Mesothelial cell of epicardium (in vitro differentiated cells): ENCODE measurements at places on chromosomes 4 and X. TPM values are rescaled to one million over a fixed set of nuclear protein-coding genes. Genes with fewer than 3 reads are reported as not detected.

DNA sequence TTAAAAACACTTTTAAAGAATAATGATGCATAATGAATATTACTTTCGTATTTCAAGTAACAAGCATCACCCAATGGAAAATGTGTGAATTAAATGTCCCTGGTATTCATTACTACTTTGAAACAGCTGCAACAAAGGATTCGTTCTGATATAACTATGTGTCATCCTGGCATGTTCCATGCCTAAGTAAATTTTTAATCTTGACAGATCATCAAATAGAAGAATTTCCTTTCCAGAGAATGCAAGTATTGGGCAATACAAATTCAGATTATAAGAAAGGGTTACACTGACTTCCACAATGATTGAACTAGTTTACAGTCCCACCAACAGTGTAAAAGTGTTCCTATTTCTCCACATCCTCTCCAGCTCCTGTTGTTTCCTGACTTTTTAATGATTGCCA lies 105.3 kb downstream of the SPCS3 start:
- no peaks in the 10 kb centered on the region for H3K36me3 ChIP-seq
- H3K4me3 ChIP-seq = no peak overlapping the region
- DNase-seq = no peak
- H3K27me3 ChIP-seq = peaks cover 2% of the 10 kb centered on the region
- no peaks in the 10 kb centered on the region for H3K4me1 ChIP-seq
- no peak overlapping the region for H3K27ac ChIP-seq

GRCh38 chr4:110155654-110156053 lies 42.8 kb downstream of the ELOVL6 start:
- DNase-seq = no peak
- no peak overlapping the region for H3K4me3 ChIP-seq
- H3K36me3 ChIP-seq = no peaks in the 10 kb centered on the region
- H3K27ac ChIP-seq = peak overlapping the region; percentile 37
- peaks cover 18% of the 10 kb centered on the region for H3K4me1 ChIP-seq

- H3K27me3 ChIP-seq = no peaks in the 10 kb centered on the region
- H3K27ac ChIP-seq = no peak overlapping the region
- H3K36me3 ChIP-seq = no peaks in the 10 kb centered on the region
Observed at GRCh38 chr4:173318648-173319211, 15.4 kb downstream of the HMGB2 start.

GRCh38 chr4:10623241-10623640 lies 61.3 kb downstream of the CLNK start:
- H3K4me3 ChIP-seq = no peak overlapping the region
- H3K4me1 ChIP-seq = peaks cover 51% of the 10 kb centered on the region
- H3K36me3 ChIP-seq = no peaks in the 10 kb centered on the region
- no peak overlapping the region for H3K27ac ChIP-seq

- no peaks in the 10 kb centered on the region for H3K27me3 ChIP-seq
- H3K4me1 ChIP-seq = peaks cover 15% of the 10 kb centered on the region
- H3K36me3 ChIP-seq = peaks cover 12% of the 10 kb centered on the region
- peak overlapping the region; percentile 48 for H3K27ac ChIP-seq
- DNase-seq = no peak
- peak overlapping the region; percentile 34 for H3K4me3 ChIP-seq
Observed at GRCh38 chrX:16807976-16808542, 21.8 kb downstream of the TXLNG start.

DNA sequence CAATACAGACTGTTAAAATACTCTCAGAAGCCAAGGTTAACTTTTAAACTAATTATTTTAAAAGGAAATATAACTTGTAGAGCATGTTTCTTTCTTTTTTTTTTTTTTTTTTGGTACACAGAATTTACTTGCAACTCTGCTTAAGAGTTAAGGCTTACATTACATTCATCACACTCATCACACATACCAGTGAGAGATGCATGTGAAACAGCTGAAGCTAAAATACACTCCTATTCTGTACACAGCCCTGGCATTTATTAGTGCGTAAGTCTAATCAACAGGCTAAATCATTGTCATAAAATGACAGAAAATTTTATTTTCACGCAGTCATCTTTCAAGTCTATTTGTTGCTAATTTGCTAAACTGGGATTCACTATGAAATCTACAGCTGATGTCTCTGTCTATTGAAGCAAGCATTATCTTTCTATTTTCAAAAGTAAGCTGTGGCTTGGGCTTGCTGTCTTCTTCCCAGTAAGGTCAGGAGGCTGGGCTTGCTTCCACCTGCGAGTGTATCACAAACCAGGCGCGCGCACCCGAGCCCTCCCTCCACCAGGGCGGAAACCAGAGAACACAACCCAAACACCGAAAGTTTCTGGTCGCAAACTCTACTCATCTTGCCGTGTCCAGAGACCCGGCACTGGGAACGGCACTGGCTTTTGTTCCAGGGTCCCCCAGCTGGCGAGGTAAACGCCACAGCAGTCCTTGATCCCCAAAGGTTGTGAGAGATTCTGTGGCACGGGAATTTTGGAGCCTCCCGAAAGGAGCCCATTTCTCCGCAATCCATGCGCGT lies 3.9 kb downstream of the MAML3 start:
- peaks cover 41% of the 10 kb centered on the region for H3K4me1 ChIP-seq
- H3K27ac ChIP-seq = peak overlapping the region; percentile 98
- no peaks in the 10 kb centered on the region for H3K27me3 ChIP-seq
- H3K4me3 ChIP-seq = peak overlapping the region; percentile 95
- peak; percentile 75 for DNase-seq

DNA sequence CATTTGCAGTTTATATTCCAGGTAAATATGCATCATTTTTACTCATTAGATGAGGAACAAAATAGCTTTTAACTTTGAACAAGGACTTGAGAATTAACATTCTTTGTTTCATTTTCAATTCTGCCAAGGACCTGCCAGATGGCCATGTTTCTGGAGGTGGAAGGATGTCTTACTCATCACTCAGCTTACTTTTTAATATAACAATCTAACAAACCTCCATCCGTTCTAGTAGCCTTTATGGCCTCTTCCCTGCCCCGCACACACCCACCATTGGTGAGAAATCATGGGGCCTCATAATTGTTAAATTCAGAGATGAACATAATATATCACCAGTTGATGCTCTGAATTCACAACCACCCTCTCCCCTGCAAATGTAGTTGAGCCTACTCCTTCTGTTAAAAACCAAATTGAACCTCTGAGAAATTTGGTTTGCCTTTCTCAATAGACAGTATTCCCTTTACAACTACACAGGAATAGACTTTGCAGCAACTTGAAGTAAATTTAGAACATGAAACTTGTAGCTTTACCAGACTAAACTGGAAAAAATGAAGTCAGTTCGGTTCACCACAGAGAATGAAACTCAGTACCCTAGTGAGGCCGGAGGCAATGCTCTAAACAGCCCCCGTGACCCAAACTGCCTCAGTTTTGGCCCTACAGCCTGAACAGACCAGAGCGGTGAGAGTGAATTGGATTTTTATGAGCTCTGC lies 50.1 kb upstream of the ACSL4 start:
- DNase-seq = no peak
- no peaks in the 10 kb centered on the region for H3K4me1 ChIP-seq
- no peak overlapping the region for H3K27ac ChIP-seq

DNA sequence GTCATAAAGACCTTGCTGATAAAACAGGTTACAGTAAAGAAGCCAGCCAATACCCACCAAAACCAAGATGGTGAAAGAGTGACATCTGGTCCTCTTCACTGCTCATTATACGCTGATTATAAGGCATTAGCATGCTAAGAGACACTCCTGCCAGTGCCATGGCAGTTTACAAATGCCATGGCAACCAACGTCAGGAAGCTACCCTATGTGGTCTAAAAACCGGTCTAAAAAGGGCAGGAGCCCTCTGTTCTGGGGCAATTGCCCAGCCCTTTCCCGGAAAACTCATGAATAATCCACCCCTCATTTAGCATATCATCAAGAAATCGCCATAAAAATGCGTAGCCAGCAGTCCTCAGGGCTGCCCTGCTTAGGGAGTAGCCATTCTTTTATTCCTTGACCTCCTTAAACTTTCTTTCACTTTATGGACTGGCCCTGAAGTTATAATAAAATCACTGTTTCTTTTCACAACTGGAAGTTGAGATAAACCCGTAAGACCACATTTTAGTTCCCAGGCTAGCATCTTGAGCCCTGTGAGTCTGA lies 260.5 kb upstream of the FAT1 start:
- DNase-seq = no peak
- no peaks in the 10 kb centered on the region for H3K27me3 ChIP-seq
- H3K4me1 ChIP-seq = peaks cover 18% of the 10 kb centered on the region
- no peak overlapping the region for H3K27ac ChIP-seq
- no peak overlapping the region for H3K4me3 ChIP-seq

The GLRB gene
- total RNA-seq = 14.9 to 15.7 TPM (median 15.6 TPM) in 3 replicates

- no peaks in the 10 kb centered on the region for H3K4me1 ChIP-seq
- H3K36me3 ChIP-seq = no peaks in the 10 kb centered on the region
- H3K27me3 ChIP-seq = no peaks in the 10 kb centered on the region
Observed at GRCh38 chr4:159639671-159640323, 536.9 kb downstream of the RAPGEF2 start.

GRCh38 chr4:156228676-156229075 lies 275.0 kb upstream of the CTSO start:
- DNase-seq = no peak
- H3K27ac ChIP-seq = no peak overlapping the region
- no peaks in the 10 kb centered on the region for H3K36me3 ChIP-seq
- no peak overlapping the region for H3K4me3 ChIP-seq

GRCh38 chr4:137934911-137935310 lies 307.2 kb downstream of the SLC7A11 start:
- peaks cover under 1% of the 10 kb centered on the region for H3K36me3 ChIP-seq
- DNase-seq = no peak
- H3K27me3 ChIP-seq = no peaks in the 10 kb centered on the region
- H3K27ac ChIP-seq = no peak overlapping the region

The ELOVL6 gene
- total RNA-seq = 24.4 to 27.6 TPM (median 24.5 TPM) in 3 replicates

The FSTL5 gene
- 0.04 to 0.16 TPM (median 0.09 TPM) in 3 replicates for total RNA-seq

- H3K36me3 ChIP-seq = peaks cover 33% of the 10 kb centered on the region
- DNase-seq = no peak
- H3K27me3 ChIP-seq = no peaks in the 10 kb centered on the region
- peaks cover 3% of the 10 kb centered on the region for H3K4me1 ChIP-seq
Observed at GRCh38 chr4:15544248-15544729, 74.6 kb downstream of the CC2D2A start.

The CNKSR2 gene
- 9.1 to 11.2 TPM (median 10.8 TPM) in 3 replicates for total RNA-seq

The MAGEC3 gene
- total RNA-seq = 0.16 to 0.38 TPM (median 0.18 TPM) in 3 replicates

The PAGE2B gene
- total RNA-seq = not detected in 3 replicates
